ENCODE measurements at places on chromosomes 1 and 21. TPM values are rescaled to one million over a fixed set of nuclear protein-coding genes. Genes with fewer than 3 reads are reported as not detected.

DNA sequence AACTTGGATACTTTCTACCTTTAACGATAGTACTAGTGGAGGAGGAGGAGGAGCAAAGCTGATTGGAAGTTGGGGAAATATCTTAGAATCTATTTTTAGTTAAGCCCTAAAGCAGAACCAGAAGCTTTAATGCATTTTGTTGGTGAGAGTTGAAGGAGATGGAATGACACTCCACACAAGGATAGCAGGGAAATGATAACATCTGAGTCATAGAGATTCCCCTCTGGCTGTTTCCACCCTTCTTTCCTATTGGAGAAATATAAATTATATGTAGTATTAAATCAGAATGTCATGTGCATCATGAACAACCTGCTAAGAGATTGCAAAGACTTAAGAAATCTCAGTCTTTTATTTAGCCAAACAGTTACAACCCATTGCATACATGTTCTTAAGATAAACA, 1357.7 kb downstream of the NCAM2 start:
- no peak overlapping the region for H3K4me3 ChIP-seq
- no peaks in the 10 kb centered on the region for H3K27me3 ChIP-seq
- no peak overlapping the region for H3K27ac ChIP-seq
- no peaks in the 10 kb centered on the region for H3K4me1 ChIP-seq
- H3K36me3 ChIP-seq: no peaks in the 10 kb centered on the region
- no peak for DNase-seq

DNA sequence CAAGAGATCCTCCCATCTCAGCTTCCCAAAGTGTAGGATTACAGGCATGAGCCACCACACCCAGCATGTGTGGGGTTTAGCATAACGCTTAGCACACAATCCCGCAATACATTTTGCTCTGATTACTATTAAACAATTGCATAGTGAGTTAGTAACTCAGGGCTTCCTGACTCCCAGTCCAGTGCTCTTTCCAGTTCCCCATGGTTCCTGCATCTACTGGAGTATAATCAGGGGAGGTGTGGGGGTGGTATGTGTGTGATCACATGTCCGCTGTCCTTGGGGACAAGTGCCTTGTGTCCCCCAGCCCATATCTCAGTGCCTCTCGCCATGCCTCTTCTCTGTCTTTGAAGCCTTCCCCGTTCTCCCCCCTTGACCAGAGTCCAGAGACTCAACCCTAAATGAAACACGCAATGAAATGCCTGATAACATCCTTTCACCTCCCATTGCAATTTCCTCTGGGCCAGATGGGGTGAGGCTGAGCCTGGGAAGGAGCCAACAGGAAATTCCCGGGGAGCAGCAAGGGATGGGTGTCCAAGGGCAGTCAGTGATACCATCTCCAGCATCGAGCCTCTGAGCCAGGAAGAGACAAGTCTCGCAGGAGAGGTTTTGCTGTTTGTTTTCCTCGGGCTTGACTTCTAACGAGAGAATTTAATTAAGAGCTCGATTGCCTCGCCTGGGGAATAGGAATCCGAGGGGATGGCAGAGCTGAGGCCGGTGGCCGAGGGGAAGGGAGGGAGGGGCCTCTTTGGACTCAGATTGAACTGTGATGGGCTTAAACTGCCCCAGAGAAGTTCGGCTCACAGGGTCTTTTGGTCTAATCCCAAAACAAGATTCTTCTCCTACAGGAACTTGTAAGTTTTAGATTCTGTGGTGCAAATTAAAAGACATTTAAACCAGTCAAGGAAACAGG, 7.7 kb upstream of the HTR1D start:
- H3K27me3 ChIP-seq: peaks cover 11% of the 10 kb centered on the region
- H3K36me3 ChIP-seq: no peaks in the 10 kb centered on the region
- no peak for DNase-seq

GRCh38 chr1:11273595-11274234, 717 bp downstream of the UBIAD1 start:
- peaks cover 6% of the 10 kb centered on the region for H3K36me3 ChIP-seq
- DNase-seq: no peak
- peak overlapping the region; percentile 88 for H3K4me3 ChIP-seq
- peaks cover 38% of the 10 kb centered on the region for H3K4me1 ChIP-seq
- H3K27me3 ChIP-seq: no peaks in the 10 kb centered on the region

VWA5B1 gene
- total RNA-seq: not detected

Measured in CD4-positive, CD25-positive, alpha-beta regulatory T cell (primary cell).